ENCODE measurements at places on chromosomes 5 and 9.

DNA sequence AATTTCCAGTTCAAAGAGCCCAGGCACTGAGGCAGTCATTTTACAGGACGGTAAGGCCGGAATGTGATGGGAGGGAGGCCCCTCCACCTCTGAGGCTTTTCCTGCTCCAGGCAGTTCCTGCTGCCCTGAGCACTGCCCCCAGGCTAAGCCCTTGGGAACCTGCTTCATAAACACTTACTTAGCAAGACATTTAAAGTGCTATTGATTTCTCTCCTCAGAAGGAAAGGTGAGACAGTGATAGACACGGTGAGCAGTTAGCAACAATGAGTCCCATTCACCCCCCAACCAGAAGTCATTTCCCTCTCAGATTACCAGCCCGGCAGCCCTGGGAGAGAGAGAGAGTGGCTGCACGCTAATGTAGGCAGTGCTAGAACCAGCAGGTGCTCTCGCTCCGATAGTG, 462.5 kb downstream of the SPOCK1 start:
- no peak for DNase-seq

DNA sequence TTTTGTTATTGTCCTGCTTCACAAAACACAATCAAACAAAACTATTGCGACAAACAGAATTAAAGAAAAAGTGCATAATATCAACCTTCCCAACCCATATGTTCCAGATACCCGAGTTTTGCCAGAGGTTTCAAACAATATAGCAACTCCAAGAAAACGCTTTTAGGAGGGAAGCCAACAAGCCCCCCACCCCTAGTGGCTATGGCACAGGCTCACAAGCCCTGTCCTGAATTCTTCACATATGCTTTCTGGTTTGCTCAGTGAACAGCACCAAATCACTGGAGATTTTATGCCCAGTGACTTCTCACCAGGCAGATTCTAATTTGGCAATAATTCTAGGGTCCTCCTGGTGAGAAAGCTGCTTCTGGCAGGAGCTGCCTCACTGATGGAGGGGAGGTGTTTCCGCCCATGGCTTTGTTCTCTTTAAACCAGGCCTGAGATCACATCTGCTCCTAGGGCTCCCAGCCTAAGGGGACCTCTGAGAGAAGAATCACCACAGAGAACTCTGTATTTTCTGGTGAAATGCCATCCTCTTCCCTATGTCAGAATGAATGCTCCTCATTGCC, 1982.4 kb downstream of the EFNA5 start:
- DNase-seq, result no peak

DNA sequence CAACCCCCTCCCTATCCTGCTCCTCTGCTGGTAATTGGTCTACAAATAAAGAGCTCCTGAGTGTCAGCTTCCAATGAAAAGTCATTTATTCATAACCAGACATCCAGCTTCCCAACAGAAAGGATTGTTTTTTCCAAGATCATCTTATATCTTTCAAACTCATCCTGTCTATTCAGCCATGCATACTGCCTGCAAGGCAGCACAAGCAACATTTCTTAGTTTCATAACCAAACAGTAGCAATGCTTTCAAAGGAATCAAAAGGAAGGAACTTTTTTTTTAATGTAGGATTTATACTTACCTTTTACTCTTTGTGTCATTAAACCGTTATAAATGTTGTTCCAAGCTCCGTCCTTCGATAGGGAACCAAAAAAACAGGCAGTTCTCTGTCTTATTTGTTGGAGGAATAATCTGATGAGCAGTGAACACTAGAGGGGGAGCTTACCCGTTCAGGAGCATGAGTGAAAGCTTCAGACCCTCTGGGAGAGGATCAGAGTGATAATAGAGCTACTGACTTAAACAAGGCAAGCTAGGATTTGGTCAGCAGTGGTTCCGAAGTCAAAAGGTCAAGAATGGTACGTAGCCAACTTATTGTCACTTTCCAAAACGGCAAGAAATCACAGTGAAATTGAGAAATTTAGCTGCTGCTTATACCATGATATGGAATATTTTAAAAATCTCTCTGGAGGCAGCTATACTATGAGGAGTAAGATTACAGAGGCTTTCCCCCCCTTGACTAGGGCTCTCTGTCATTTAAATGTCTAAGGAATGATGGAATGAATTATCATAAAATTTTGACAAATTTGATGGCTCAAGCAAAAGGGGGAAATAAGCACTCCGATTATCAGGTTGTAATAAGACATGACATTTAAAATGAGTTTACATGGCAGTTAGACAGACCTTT, 892.9 kb downstream of the NR2F1-AS1 start:
- DNase-seq, result no peak

DNA sequence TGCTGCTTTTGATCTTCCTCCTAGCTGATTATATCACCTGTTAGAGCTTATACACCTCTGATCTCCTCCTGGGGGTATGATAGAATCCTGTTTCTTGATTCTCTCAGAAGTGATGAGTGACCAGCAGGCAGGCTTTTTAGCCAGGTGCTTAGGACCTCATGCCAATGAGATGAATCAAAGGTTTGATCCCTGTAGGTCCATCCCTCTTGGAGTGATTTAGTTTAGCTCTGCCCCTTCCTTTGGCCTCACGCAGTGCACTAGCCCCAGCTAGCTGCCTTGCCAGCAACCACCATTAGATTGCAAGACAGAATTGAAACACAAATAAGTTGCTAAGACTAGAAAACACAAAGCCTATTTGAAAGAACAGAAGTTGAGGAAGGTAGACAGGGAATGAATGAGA, 84.4 kb downstream of the ZSWIM6 start:
- DNase-seq, result no peak

DNA sequence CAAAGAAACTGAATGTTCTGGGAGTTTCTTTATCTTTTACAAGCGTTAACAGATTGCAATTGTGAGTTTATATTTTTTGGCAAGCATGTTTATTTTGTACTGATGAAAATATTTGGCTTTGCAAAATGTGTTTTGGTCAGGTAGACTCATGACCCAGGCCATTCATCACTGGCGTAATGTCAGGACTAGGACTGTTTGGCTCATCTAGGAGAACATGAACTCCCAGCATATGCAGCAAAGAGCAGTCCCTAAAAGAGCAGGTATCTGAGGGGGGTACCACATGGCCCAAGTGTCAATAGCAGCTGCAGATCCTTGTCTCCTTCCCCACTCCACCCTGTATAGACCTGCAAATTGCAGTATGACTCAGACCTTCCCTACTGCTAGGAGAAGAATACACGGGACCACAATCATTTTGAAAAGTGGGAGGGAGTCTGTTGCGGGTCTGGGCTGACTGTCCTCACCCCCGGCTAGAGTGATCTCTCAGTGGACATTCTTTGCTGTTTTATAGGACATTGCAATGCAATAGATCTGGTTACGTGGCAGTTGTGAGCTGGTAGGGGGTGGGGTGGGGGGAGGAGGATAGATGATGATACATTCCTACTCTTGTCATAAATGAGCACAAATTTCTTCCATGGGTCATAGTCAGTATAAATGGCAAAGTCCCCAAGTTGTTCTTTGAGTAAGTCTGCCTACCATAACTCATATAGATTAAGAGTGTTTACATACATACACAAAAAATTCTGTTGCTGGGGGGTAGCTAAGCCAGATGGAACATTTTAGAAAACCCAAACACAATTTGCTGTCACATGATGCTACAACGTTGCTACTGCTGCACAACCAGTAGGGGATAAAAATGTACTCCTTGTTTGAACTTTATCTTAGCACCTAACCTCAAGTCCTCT, 20.8 kb upstream of the SNCAIP start:
- no peak for DNase-seq

DNA sequence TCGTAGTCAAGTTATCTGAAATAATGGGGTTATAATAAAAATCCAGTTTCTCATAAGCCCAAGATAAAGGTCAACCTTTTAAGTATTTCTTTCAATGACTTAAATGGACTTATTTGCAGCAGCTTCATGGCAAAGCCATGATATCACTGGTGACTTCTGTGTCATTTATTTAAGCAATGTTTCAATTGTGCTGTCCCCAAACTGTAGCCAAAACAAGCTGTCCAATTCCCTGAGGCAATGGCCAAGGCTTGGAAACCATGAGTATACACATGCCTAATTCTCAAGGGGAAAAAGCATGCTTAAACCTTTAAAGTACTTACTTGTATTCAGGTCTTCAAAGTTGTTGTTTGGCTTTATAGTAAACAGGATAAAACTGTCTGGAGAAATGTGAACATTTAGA, 376.4 kb upstream of the TNC start:
- no peak for DNase-seq

DNA sequence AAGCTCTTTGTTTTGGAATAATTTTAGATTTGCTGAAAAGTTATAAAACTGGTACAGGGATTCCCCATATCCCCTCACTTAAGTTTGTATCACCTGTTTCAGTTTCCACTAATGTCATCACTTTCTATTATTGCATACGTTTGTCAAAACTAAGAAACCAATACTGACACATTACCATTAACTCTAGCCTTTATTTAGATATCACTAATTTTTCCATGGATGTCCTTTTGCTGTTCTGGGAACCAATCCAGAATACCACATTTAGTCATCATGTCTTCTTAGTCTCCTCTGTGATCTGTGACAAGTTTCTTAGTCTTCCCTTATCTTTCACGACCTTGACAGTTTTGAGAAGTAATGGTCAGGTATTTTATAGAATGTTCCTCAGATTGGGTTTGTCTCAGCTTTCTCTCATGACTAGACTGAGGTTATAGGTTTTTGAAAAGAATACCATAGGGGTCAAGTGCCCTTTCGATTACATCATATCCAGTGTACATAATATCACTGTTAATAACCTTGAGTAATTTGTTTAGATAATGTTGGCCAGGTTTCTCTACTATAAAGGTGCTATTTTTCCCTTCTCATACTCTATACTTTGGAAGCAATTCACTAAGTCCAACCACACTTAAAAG, 51.9 kb upstream of the NMUR2 start:
- no peak for DNase-seq

DNA sequence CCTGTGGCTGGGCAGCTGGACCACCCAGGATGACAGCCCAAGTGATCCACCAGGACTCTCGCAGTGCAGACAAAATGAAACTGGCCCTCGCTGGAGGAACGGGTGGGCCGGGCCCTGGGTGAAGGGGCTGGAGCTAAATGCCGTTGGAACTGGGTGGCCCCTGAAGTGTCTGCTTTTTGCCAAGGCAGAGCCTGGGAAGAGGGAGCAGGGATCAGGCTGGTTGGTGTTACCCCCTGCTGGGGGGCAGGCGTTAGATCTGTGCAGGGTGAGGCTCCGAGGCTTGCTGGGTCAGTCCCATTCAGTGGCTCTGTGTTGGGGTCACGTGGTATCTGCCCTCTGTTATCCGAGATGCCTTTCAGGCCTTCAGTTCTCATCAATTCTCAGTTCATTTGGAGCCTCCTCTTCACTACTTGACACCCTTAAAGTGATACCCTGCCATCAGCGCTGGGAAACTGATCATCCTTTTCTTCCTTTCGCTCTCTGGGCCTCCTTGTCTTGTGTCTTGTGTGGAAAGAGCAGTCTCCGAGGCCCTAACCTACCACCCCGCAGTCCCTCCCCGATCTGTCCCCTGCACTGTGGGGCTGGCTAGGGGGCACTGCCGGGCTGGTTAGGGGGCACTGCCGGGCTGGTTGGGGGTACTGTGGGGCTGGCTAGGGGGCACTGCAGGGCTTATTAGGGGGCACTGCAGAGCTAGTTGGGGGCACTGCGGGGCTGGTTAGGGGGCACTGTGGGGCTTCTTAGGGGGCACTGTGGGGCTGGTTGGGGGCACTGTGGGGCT, 37.3 kb downstream of the COL5A1 start:
- peak; percentile 43 for DNase-seq

DNA sequence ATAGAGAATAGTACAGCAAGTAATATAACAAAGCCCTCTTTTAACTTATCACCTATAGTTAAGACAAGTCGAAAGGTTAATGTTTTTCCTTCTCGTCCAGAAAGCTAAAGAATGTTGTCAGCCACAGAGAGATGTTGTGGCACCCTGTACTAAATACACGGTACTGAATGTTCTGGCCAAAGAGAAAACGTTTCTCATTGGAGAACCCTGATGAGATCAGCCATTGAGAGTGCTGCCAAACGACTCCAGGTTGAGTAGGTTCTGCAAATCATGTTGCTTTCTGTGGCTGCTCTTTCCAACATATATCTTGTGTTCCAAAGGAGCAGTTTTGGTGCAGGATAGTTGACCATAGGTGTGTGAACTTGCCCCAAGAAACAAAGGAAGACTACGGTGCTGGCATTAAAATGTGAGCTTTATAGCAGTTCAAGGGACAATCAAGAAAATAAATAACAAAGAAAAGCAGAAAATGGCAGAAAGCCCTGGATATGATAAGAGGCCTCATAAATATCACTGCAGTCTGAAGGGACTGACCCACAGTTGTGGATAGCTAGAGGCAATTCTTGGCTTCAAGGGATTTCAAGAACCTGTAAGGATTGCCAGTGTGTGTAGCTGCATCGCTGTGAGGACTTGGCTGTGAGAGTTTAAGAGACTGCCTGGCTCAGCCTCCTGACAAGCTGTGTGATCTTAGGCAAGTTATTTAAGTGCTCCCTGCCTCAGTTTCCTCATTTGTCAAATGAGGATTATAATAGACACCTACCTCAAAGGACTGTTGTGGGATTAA, 102.7 kb downstream of the ARHGEF28 start:
- no peak for DNase-seq

DNA sequence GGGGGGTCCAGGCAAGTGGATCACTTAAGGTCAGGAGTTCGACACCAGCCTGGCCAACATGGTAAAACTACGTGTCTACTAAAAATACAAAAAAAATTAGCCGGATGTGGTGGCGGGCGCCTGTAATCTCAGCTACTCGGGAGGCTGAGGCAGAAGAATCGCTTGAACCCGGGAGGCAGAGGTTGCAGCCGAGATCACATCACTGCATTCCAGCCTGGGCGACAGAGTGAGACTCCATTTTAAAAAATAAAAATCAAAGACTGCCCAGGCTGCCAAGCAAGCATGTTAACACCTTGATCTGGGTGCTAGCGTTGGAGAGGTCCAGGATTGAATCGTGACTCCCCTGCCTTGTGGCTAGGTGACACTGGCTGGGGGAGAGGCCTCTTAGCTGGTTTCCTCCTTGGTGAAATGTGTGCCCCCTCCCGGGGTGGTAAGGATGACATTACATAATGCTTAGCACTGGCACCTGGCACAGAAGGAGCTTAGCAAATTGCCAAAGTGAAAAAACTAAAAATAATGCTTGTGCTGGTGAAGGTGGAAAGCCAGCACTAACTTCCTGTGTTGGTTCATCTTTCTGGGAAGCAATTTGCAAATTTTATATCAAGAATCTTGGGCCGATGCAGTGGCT, 2.2 kb upstream of the CIZ1 start:
- no peak for DNase-seq

DNA sequence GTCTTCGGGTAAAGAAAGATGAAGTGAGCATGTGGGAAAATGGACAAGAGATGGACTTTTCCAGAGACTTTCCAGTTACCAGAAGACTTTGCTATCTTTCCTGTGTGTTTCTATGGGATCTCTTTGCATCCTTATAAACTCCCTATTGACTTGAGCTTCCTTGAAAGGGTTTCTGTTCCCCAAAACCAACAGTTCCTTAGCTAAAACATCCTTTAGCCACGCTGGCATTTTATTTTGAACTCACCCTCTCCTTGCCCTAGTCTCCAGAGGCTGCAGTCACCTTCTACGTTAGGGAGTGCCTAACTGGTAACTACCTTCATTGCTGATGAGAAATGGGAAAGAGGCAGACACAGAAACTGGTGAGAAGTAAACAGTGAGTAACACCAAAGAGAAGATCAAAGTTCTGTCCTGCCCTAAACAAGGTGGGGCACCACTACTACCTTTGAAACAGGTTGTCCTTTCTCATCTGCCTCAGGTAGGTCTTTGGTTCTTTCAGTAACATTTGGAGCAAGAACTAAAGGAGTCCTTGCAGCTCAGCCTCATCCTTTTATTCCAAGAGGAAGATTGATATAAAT, 402.9 kb downstream of the ENC1 start:
- no peak for DNase-seq
